ENCODE measurements at places on chromosomes 3 and 15.

DNA sequence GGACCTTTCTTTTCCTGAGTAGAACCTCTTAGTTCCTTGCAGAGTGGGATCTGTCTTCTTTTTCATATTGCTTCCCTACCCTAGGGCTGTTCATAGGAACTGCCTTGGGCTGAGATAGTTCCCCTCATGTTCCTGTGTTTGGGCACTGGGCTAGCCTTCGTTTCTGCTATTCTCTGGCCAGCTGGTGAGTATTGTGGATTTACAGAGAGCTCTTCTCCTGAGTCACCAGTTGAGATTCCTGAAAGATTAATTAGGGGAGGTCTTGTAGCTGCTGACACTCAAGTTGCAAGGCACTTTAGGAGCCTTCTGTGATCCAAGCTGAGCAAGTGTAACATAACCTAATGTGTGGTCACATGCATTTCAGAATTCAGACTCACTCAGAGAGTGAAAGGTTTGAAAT is 30.7 kb downstream of the CHD2 start:
- DNase-seq, result peak; percentile 84

GRCh38 chr15:100987143-100987542 is 68.0 kb downstream of the LRRK1 start:
- DNase-seq, result no peak

GRCh38 chr15:100330221-100330620 is 11.6 kb downstream of the ADAMTS17 start:
- no peak for DNase-seq

DNA sequence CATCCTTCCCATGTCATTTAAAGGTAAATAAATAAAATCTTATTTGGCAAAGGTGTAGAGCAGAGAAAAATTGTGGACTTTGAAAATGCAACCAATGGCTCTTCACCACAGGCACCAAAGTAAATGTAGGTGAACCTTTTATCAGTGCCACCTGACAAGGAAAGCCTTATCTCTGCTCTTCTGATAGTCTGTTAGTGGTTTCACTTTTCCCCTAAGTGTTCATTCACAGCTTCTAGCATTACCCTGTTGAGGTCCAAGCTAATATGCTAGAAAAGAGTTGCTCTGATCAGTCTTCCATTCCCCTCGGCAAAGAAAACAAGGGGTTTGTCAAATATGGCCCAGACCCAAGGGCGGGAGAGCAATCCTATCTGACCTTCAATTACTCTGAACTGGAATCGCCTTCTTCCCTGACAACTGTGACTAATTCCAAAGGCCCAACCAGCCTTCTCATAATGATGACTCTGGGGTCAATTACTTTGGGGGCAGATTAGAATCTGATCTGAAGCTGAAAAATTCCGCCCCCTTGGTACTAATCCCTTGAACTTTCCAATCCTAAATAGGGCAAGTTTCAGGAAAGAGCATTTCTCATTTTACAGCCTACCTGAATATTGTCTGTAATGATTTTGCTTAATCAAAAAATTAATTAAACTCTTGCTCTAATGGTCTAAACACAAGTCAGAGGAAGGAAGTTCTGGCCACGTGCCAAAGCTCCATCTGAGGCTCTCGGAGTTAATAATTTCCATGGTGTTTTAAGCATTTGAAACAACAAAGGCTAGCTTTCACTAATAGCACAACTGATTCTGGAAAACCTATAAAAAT is 52.4 kb downstream of the SETMAR start:
- no peak for DNase-seq

GRCh38 chr3:134473868-134474546 is 11.8 kb downstream of the ANAPC13 start:
- no peak for DNase-seq

- DNase-seq, result no peak
Observed at GRCh38 chr3:6147883-6148282, 713.0 kb upstream of the GRM7 start.

GRCh38 chr15:101852356-101852755 is 40.4 kb downstream of the OR4F15 start:
- no peak for DNase-seq

- no peak for DNase-seq
Observed at GRCh38 chr15:57054204-57054750, 135.8 kb downstream of the TCF12 start.

GRCh38 chr3:159045279-159045885 is 243.5 kb downstream of the MFSD1 start:
- DNase-seq, result no peak

- no peak for DNase-seq
Observed at GRCh38 chr15:80251428-80252120, 439 bp downstream of the CTXND1 start.
